ENCODE measurements at places on chromosomes 2 and 18.

GRCh38 chr2:156339110-156339847 lies 6.8 kb upstream of the NR4A2 start:
- DNase-seq, result peak; percentile 47

- DNase-seq, result no peak
Measured at GRCh38 chr18:13076886-13077285, 85.7 kb downstream of the CEP192 start.

- DNase-seq, result no peak
Measured at GRCh38 chr2:176189681-176190641, 1.5 kb downstream of the HOXD1 start.

- DNase-seq, result no peak
Measured at GRCh38 chr18:54772056-54772455, 56.2 kb upstream of the RAB27B start.

GRCh38 chr2:126661702-126662500 lies 5.9 kb downstream of the GYPC start:
- no peak for DNase-seq

DNA sequence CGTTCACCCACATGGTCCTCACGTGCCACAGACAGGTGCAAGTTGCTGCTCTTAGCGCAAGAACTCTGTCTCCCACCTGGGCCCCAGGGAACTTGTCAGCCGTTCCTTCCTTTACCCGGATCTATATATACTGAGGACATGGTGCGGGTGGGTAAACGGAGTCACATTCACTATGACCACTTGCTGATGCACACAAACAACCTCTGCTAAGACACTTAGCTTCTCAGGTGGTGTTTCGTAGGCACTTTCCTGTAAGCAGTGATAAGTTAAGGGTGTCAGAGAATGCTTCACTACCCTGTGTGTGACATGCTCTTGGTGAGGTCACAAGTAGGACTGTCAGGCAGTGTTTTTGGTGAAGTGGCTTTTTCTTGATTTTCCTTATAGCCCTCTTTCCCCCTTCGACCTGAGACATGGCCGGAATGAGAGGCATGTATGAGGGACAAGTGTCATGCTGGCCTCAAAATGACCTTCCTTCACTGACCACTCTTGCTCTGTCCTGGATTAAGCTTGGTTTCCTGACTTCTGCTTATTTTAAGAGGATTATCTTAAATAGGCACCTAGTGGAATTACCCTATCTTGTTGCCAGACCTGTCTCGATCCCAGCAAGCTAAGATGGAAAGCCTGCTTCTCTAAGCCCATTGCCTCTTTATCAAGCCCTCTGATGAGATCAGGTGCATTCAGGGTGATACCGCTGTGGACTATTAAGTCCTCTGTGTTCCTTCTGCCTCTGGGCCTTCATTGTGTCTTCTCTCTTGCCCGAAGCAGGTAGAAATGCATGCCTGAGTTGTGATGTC lies 97.1 kb upstream of the CELF4 start:
- DNase-seq, result no peak

All from SK-MEL-5 (cell line).